ENCODE measurements at places on chromosomes 2 and 18.

GRCh38 chr2:171260471-171261424 is 100.1 kb upstream of the TLK1 start:
- DNase-seq: no peak

GRCh38 chr2:48693645-48694044 is 61.9 kb downstream of the LHCGR start:
- DNase-seq: no peak

DNA sequence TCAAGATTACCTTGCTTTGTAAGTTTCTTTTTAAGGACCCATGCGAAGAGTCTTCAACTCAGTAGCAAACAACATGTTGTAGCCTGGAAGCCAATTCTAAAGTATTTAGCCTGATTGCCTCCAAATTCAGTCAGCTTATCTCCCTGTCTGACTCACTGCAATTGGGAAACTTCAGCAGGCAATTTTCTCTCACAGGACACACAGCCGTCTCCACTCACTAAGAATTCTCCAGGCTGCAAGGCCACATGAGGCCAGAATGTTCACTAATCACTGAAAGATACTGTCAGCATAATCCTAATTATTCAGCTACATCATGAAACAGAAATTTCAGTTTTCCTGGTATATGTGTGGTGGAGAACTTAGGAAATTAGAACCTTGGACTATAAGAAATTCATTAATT is 78.1 kb upstream of the PDE1A start:
- no peak for DNase-seq

- DNase-seq: no peak
Observed at GRCh38 chr18:32460171-32460731, 10.4 kb downstream of the GAREM1 start.

DNA sequence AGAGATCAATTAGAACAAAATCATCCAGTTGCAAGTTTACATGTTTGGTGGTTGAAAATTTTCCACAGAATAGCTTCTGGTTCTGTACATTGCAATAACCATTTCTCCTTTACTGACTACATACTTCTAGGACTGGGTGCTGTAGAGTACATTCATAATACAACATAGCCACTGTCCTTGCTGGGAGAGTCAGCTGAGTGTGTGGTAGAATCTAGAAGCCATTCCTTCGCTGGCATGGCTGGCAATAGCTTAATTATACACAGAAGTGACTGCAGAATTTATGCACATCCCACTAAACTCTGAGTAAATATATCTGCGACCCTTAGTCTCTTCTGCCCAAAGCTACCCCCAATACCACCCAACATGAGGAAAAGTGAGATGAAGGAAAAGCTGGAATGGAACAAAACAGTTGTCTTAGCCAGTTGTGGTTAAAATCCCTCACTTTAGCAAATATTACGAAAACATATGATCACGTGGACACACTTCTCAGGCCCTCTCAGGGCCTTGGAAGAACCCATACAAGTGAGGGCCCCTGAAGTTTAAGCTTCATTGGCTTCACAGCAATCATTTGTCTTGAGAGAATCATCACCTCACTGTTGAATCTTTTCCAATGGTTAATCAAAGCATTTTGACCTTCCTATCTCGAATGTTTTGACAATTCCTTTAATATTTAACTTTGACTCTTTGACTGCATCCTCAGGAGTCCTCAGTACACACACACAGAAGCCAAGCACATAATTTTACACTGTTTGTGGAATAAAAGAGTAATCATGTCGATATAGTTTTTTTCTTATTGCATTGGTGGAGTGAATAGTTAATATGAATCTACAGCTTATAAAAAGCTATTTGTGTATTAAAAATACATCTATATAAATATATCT is 225.1 kb downstream of the ZNF385B start:
- no peak for DNase-seq

- DNase-seq: peak; percentile 88
Observed at GRCh38 chr2:234488913-234489451, 7.9 kb downstream of the ARL4C start.
